ENCODE measurements at places on chromosomes 11 and 22.

DNA sequence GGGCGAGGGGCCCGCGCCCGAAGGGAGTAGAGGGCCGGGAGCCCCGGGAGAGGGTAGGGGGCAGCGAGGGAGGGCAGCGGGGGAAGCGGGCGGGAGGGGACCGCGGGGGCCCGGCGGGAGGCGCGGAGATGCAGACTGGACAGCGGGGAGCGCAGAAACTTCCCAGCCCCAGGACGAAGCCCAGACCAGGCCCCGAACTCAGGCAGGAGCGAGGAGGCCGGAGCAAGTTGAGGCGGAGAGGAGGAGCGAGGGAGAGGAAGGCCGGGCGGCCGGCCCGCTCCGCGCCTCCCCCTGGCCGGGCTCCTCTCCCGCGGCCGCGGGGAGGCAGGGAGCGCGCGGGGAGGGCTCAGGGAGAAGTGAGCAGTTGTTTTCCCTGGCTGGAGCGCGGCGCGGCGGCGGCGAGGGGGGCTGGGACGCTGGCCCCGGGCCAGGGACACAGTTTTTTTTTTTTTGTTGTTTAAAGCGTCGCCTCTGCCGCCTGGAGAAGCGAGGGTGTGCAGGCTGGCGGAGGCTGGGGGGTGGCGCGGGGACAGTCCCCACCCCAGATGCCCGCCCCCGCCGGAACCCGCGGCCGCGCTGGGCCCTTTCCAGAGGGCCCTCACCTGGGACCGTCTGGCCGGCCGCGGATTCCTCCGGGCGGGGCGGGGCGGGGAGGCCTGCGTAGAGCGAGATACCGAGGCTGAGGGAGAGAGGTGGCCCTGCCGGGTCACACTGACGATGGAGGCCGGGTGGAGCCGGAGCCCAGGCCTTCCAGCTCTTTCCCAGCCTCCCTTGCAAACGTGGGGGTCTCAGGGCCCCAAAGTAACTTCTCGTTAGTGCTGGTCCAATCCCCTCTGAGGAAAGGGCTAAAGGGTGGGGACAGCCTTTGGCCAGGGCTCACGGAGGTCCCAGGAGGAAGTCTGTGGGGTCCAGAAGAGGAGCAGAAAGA lies at the start of gene LTBP3:
TSS of gene LTBP3 (minus strand) at position 358 of the 928 bp plus-strand sequence. CDS start 400 bp downstream, outside the sequence.
- no peaks in the 10 kb centered on the region for H3K36me3 ChIP-seq
- peaks cover 50% of the 10 kb centered on the region for H3K4me1 ChIP-seq
- DNase-seq, result peak; percentile 80
- no peaks in the 10 kb centered on the region for H3K27me3 ChIP-seq
- H3K4me3 ChIP-seq, result peak within 1 kb of the TSS; percentile 51

- no peak for DNase-seq
- H3K4me1 ChIP-seq, result peaks cover 22% of the 10 kb centered on the region
Measured at GRCh38 chr11:118074785-118075184, 2.1 kb upstream of the TMPRSS4 start.

- H3K27me3 ChIP-seq, result no peaks in the 10 kb centered on the region
- no peak overlapping the region for H3K27ac ChIP-seq
- DNase-seq, result no peak
- peaks cover 6% of the 10 kb centered on the region for H3K4me1 ChIP-seq
Measured at GRCh38 chr22:32615874-32616564, 141.4 kb downstream of the FBXO7 start.

DNA sequence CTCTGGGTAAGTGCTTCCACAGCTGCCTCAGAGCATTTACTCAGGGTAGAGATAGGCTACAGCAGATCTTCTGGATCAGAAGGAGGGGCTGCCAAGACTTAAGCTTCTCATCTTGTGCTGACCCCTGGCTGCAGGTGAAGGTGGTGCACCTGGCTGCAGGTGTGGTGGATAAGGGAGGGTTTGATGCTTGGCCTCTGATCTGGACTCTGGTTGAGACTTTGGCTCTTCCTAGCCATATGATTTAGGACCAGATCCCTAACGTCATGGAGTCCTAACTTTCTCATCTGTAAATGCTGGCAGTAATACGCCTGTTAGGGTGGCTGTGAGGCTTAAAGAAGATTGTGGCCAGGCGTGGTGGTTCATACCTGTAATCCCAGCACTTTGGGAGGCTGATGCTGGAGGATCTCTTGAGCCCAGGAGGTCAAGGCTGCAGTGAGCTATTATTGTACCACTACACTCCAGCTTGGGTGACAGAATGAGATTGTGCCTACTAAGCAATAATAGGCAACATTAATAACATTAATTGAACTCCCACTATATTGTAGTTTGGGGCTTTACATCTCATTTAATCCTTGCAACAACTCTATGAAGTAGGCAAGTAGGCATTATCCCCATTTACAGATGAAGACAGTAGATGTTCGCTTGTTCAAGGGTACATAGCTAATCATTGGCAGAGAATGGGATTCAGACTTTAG lies 10.7 kb downstream of the DTX4 start:
- H3K27ac ChIP-seq, result no peak overlapping the region
- peaks cover 12% of the 10 kb centered on the region for H3K4me1 ChIP-seq
- H3K36me3 ChIP-seq, result peaks cover 21% of the 10 kb centered on the region
- no peaks in the 10 kb centered on the region for H3K27me3 ChIP-seq
- no peak for DNase-seq
- H3K4me3 ChIP-seq, result no peak overlapping the region

GRCh38 chr11:44617671-44618461 lies 52.4 kb downstream of the CD82 start:
- H3K27ac ChIP-seq, result no peak overlapping the region
- DNase-seq, result no peak
- H3K4me3 ChIP-seq, result no peak overlapping the region
- no peaks in the 10 kb centered on the region for H3K36me3 ChIP-seq
- no peaks in the 10 kb centered on the region for H3K4me1 ChIP-seq

GRCh38 chr22:27111796-27112672 lies 454.6 kb downstream of the MIAT start:
- no peaks in the 10 kb centered on the region for H3K27me3 ChIP-seq
- no peak for DNase-seq
- H3K27ac ChIP-seq, result no peak overlapping the region
- H3K36me3 ChIP-seq, result no peaks in the 10 kb centered on the region
- peaks cover 17% of the 10 kb centered on the region for H3K4me1 ChIP-seq

All from trophoblast cell (in vitro differentiated cells and primary cell).